Activated CD4-positive, CD25-positive, alpha-beta regulatory T cell treated with anti-CD3 and anti-CD28 coated beads, Interleukin-2, amount 50 U/mL, for 16 hours (primary cell): ENCODE measurements at places on chromosomes 12 and 14.

GRCh38 chr14:101017806-101018560 lies 114.5 kb upstream of the RTL1 start:
- DNase-seq, result no peak

DNA sequence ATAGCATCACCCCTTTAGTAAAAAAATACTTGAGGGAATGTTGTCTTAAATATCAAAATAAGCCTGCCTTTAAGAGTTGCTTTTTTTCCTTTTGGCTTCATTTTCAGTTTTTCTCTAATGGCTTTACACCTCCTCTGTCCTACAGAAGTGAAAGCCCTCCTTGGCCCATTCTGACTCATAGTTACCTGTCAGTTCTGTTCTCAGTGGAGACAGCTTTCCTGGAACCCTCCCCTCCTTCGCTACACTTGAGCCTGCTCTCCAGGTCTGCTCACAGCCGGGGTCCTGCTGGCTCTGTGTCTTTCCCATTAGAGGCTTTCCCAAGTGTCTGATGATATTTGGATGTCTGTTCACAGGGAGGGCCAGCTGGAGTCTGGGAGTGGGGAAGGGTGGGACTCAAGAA lies 84.0 kb downstream of the PELI2 start:
- no peak for DNase-seq

GRCh38 chr12:122942637-122943036 lies 23.6 kb downstream of the ABCB9 start:
- DNase-seq, result no peak

- DNase-seq, result no peak
Measured at GRCh38 chr12:86333955-86334522, 77.8 kb upstream of the MGAT4C start.

GRCh38 chr12:99984271-99985128 lies at the start of gene ANKS1B:
TSS of gene ANKS1B (minus strand) at chr12:99984936. CDS start at chr12:99984237, 699 bp downstream.
- DNase-seq, result no peak

- no peak for DNase-seq
Measured at GRCh38 chr12:105764216-105764835, 374.4 kb downstream of the NUAK1 start.

- no peak for DNase-seq
Measured at GRCh38 chr14:71725922-71726579, 206.2 kb upstream of the RGS6 start.

DNA sequence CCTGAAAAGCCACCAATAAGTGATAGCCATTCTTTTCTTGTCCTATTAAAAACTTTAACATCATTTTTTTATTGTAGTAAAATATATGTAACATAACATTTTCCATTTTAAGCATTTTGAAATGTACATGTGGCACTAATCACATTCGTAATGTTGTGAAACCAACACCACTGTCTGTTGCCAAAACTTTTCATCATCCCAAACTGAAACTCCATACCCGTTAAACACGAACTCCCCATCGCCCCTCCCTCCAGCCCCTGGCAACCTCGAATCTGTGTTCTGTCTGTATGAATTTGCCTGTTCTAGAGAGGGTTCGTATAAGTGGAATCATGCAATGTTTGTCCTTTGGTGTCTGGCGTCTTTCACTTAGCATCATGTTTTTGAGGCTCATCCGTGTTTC lies 75.9 kb downstream of the CCDC92 start:
- DNase-seq, result no peak

DNA sequence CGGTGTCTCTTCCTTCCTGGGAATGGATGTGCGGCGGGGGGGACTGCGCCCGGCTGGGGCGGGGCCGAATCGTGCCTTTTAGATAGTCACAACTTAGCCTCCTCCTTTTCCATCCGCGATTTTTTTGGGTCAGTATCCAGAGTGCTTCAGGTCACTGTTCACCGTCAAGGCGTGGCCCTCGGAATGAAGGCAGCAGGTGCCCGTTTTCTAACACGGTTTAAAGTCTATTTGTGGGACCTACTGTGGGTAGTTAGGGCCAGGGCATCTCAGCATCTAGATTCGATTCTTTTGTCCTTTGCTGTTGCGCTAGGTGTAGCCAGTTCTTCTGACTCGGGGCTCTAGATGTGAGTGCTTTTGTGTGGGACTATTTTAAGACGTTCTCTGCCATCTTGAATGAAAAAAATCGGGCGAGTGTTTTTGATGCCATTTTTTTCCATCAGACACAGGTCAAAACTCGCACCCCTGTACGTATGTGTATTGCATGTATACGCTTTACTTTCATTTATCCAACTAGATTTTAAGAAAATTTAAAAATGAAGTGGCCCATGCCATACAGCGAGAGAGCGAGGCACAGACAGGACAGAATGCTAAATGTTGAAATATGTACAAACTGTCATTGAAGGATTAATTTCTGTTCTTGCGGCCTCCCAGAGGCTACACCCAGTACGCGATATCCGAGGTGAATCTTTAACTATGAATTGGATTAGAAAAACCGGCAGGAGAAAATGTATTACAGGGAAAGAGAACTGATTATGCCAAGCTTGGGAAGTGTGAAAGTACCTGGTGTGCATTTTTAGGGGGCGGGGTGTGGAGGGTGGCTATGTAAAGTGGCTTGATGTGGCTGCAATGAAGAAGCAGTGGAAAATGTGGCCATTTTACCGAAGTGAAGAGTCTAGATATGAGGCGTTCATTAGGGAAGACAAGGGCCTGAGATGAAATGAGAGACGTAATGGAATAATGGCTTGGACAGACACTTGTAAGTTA lies 835 bp downstream of the VEZT start:
- DNase-seq, result peak; percentile 21

GRCh38 chr14:71327691-71328090 lies 420.4 kb downstream of the PCNX1 start:
- no peak for DNase-seq

DNA sequence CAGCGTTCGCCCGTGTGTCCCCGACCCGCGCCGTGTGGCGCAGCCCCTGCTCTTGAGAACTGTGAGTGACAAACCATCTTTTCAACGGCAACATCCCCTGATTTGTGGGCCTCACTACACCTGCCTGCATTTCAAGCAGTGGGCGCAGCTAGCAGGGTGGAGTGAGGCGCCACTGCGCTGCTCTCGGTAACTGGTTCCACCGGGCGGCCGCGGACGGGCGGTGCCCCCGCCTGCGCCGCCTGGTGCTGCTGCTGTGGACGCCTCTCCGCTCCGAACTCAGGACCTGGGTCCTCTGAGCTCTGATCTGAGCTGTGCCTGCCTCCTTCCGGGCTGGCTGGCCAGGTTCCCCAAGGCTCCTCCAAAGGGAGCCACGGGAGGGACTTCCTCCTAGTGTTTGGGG lies 5.9 kb upstream of the DEGS2 start:
- no peak for DNase-seq

GRCh38 chr12:88638966-88639760 lies 58.9 kb upstream of the KITLG start:
- no peak for DNase-seq

DNA sequence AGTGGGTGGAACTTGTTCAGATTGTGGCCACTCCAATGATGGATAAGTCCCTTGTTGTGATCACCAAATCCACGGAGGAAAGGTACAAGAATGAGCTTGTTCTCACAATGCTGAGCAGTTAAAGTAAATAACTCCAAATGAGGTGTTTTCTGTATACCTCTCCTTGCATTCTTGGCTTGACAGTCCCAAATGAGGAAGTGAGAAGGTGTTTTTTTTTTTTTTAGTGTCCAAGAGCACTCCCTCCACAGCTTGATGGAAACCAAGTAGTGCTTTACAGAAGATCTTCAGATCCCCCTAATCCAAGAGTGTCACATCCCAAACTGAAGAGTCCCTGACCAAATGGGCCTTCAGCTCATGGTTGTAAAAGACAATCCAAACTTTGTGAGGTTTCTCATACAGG lies 153.6 kb downstream of the ATP23 start:
- no peak for DNase-seq

GRCh38 chr12:92218394-92219077 lies 72.9 kb upstream of the BTG1 start:
- DNase-seq, result no peak

DNA sequence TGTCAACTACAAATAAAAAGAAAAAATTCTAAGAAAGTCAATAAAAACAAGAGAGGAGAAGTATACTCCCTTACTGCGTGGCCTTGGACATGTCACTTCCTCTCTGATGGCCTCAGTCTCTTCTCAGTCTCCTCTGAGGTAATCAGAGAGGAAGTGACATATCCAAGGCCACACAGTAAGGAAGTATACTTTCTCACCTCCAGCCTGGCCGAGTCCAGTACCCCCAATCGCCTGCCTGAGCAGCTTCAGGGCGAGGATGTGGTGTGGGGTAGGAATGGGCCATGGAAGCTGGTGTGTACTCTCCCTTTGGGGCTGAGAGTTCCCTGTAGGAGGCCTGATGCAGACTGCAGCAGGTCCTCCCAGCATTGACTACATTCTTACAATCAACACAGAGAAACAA lies 15.8 kb downstream of the VDR start:
- DNase-seq, result no peak

DNA sequence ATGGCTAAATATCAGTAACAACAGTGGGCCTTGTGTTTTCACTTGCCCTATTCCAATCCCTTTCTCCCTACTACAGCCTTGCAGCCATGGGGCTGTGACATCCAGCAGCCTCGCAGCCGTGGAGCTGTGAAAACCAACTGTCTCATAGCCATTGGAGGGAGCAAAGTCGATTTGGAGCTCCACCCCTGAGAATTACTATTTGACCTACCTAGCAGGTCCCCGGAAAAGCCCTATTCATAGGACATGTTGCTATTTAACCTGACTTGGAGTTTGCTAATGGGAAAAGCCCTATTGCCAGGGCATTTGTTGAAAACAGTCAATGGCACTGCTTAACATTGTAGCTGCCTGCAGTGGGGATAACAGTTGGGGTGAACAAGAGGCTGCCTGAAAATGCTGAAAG lies 33.3 kb downstream of the ERG28 start:
- no peak for DNase-seq

DNA sequence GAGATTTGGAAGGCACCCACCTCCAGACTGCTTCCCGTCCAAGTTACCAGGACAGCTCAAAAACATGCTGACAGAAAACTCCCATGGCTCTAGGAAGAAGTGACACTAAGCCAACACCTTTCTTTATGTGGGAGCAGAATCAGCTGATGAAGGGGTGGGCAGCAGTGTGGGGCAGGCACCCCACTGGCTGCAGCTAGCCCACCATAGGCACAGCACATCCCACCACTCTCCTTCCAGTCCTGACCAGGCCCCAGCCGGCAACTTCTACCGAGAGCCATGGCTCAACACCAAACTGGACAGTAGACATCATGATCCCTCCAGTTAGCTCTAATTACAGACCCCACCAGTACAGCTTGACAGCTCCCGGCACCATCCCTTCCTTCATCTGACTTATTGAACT lies 45.0 kb downstream of the SH2B3 start:
- DNase-seq, result no peak

DNA sequence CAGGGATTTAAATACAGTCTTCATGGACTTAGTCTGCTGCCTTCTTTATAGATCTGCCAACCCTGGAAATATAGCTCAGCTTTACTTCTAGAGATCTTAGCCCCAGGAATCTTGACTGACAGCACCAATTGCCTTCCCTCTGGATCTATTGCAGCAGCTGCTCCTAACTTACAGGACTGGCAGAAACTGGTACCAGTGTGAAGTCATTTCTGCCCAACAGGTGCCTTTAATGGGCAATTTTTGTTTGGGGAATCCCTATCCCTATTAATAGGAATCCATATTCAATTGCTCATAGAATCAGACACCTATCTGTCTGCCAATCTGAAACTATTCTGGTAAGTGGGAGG lies 27.2 kb downstream of the SPX start:
- DNase-seq, result no peak

- DNase-seq, result no peak
Measured at GRCh38 chr12:105444653-105445102, 114.2 kb downstream of the C12orf75 start.

DNA sequence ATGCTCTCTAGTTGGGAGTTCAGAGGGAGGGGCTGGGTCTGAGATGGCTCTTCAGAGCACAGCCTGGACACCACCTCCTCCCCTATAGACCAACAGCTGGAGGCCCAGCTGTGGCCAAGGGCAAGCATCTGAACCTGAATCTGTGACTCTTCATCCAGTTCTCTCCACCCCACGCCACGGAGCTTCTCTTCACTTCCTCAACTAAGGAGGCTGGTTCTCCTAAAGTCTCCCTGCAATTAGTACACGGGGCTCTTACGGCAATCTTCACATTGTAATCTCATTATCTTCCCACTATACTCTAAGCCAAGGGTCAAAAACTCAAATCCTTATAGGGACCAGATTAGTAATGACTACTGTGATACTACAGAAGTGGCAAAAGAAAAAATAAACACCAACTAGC lies 9.8 kb downstream of the NRDE2 start:
- DNase-seq, result no peak

- DNase-seq, result no peak
Measured at GRCh38 chr12:92503971-92504593, 198.7 kb upstream of the PLEKHG7 start.

DNA sequence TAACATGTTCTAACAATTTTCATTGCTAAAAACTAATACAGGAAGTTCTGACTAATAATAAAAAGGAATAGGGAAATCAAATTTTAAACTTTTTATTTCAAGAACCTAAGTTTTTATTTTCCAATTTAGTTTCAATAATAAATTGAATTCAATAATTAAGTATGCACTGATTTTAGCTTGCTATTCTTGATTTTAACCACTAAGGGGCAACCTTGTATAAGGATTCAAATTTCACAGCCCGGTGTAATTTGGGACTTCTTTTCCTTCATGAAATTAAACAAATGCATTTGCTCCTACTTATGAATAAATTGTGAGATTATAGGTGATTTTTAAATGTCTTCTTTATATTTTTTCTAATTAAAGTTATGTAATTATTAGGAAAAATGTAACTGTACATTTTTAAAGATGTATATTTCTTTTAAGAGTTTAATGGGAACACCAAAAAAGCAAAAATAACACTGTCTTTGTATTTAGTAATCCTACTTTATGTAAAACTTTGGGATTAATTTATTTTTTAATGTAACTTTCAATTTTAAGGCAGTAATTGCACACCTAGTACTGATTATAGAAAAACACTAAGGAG lies 241.4 kb upstream of the PDZRN4 start:
- DNase-seq, result no peak

GRCh38 chr14:53472306-53472705 lies 319.2 kb upstream of the DDHD1 start:
- DNase-seq, result no peak

DNA sequence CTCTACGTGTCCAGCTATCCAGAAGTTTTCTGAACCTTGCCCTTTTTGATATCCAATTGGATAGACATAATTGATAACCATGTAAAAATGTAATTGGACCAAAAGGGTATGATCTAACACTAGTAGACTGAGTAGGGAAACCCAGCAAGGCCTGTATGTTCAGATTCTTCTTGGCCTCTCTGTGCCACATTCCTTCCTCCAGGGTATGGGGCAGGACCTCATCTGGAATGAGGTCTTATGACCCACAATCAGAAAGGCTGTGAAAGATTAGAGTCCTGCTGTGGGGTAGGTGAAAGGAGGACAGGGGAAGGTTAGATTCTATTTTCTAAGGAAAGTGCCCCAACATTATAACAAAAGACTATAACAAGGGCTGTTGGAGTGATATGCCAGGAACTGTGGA lies 51.3 kb upstream of the A2ML1 start:
- no peak for DNase-seq

- DNase-seq, result no peak
Measured at GRCh38 chr14:97028382-97028781, 231.2 kb downstream of the VRK1 start.
